Myocyte (in vitro differentiated cells): ENCODE measurements at places on chromosomes 16 and 17.

DNA sequence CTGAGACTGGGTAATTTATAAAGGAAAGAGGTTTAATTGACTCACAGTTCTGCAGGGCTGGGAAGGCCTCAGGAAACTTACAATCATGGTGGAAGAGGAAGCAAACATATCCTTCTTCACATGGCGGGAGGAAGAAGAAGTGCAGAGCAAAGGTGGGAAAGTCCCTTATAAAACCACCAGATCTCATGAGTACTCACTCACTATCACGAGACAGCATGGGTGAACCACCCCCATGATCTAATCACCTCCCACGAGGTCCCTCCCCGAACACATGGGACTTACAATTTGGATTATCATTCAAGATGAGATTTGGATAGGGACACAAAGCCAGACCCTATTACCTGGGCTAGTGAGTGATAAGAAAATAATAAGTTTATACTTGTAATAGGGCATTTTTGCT is 70.6 kb upstream of the HS3ST2 start:
- no peak for DNase-seq

DNA sequence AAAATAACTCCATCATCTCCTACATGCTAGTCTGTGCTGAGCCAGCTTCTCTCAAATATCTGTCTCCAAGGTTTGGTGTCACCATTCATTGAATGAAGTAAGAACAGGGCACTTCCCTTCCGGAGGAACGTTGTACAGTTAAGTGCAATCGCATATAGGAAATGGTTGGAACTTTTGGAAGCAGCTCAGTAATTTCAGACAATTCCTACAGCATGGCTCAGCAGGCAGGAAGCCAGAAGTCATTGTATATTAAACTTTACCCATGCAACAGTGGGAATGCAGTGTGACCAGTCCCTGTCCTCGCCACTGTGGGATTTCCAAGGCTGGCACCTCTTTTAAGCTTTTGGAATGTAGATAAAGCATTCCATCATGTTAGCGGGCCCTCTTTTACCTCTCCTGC is 51.1 kb upstream of the MYH2 start:
- no peak for DNase-seq

DNA sequence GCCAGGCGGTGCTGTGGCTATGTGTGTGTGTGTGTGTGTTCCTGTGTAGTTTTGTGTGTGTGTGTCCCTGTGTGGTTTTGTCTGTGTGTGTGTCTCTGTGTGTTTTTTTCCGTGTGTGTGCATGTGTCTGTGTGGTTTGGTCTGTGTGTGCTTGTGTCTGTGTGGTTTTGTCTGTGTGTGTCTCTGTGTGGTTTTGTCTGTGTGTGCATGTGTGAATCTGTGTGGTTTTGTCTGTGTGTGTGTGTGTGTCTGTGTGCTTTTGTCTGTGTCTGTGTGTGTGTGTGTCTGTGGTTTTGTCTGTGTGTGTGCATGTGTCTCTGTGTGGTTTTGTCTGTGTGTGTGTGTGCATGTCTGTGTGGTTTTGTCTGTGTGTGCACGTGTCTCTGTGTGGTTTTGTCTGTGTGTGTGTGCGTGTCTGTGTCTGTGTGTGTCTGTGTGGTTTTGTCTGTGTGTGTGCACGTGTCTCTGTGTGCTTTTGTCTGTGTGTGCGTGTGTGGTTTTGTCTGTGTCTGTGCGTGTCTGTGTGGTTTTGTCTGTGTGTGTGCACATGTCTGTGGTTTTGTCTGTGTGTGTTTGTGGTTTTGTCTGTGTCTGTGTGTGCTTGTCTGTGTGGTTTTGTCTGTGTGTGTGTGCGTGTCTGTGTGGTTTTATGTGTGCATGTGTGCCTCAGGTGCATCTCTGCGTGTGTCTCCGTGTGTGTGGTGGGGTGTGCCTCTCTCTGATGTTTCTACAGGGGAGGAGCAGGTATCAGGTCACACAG is 62.3 kb downstream of the ZDHHC7 start:
- DNase-seq: no peak

DNA sequence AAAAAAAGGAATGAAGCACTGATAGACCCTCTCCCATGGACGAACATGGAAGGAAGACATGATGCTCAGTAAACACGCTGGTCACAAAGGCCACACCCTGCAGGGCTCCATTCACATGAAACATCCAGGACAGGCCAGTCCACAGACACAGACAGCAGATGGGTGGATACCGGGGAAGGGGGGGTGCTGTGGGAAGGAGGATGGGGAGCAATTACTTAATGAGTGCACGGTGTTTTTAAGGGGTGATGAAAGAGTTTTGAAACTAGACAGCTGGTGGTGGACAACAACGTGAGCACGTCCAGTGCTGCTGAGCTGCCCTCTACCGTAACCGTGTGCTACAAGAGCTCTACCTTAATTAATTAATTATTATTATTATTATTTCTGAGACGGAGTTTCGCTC is 6.0 kb upstream of the SLC16A3 start:
- no peak for DNase-seq

DNA sequence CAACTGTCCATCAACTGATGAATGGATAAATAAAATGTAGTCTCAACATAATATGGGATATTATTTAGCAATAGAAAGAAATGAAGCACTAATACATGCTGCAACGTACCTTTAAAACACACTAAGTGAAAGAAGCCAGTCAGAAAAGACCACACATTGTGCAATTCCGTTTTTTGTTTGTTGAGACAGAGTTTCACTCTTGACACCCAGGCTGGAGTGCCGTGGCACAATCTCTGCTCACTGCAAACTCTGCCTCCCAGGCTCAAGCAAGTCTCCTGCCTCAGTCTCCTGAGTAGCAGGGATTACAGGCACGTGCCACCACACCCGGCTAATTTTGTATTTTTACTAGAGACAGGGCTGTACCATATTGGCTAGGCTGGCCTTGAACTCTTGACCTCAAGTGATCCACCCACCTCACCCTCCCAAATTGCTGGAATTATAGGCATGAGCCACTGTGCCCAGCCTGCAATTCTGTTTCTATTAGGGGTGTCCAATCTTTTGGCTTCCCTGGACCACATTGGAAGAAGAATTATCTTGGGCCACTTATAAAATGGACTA is 40.1 kb downstream of the SCNN1B start:
- no peak for DNase-seq

DNA sequence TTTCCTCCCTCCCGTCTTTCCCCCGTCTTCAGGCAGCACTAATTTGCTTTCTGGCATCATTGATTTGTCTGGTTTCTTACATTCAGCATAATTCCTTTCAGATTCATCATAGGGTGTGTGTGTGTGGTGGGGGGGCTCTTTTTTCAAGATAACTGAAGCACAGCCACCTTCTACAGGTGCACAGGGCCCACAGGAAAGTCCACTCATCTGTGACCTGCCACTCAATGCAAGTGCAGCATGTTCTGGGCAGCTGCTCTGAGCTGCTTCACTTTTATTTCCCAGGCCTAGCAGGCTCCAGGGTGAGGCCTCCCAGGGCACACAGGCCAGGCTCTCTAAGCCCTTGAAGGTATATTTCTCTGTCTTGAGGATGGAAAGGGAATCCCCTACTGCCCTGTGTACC is 35.2 kb upstream of the MYH10 start:
- DNase-seq: no peak

DNA sequence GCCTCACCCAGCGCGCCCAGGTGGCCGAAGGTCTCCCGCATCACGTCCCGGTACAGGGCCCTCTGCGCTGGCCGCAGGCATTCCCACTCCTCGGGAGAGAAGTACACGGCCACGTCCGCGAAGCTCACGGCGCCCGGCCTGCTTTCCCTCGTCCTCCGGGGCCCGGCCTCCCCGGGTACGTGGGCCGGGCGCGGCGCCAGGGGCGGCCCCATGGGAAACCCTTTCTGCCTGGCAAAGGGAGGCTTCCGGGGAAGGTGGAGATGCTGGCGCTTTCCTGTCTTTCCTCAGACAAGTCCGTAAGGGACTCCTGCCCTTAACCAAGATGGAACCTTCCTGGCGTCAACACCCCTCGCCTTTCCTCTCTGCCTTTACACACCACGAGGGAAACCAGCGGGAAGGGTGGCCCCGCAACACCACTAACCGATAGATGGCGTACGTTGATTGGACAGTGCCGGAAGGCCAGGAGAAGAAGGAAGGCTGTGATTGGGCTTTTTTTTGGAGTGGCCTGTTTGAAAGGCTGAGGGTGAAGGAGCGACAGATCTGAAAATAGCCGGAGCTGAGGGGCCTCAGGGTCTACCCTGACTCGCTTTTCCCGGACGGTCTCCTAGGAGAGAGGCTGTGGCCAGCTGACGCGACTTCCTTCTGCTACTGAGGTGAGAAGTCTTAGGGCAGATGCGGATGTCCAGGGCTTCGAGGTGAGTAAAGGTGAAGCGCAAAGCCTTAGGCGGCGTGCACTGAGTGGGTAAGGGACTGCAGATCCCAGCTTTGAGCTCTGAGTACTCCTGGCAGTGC is at the start of gene ZNF785:
TSS of gene ZNF785 (minus strand) at position 298 of the 792 bp plus-strand sequence. CDS start at position 212, 86 bp downstream.
- peak; percentile 99 for DNase-seq

DNA sequence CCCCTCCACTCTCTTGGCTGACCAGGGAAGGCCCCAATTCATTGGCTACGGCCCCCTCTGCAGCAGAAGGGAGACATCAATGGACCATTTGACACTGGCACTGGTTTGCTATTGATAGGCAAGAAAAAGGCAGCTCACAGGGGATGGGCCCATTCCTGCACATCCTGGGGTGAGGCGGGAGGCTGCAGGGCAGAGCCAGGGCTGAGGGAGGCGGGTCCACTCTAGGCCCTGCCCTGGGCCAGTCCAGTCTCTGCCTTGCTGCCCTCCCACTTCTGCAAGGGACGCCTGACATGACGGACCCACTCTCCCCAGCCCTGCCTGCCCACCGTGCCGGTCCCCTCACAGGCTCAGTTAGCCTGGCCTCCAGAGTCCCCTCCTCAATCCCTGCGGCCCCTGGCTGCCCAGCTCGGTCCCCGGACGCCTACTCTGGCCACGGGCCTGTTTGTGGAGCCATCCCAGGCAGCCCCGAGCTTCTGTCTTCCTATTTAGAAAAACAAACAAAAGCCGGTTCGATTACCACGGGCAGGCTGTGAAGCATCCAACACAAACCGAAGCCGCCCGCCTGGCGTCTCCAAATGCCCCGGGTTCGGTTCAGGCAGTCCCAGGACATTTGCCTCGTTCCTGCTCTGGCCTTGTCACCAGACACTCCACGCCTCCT is 160.7 kb downstream of the IRX5 start:
- no peak for DNase-seq

GRCh38 chr17:48101012-48101720 is at the start of gene CBX1:
Gene CBX1 (minus strand): TSS chr17:48101478. CDS start chr17:48077004, 24,474 bp downstream.
- DNase-seq: peak; percentile 95
